ENCODE measurements at places on chromosomes 5 and 9.

- no peak overlapping the region for H3K4me3 ChIP-seq
- H3K27me3 ChIP-seq: no peaks in the 10 kb centered on the region
These were observed 39.6 kb downstream of the ENTREP1 start for GRCh38 chr9:69364510-69365150.

GRCh38 chr9:109190151-109190550 lies 23.1 kb upstream of the FRRS1L start:
- no peak overlapping the region for H3K27ac ChIP-seq
- H3K27me3 ChIP-seq: no peaks in the 10 kb centered on the region
- no peaks in the 10 kb centered on the region for H3K4me1 ChIP-seq

DNA sequence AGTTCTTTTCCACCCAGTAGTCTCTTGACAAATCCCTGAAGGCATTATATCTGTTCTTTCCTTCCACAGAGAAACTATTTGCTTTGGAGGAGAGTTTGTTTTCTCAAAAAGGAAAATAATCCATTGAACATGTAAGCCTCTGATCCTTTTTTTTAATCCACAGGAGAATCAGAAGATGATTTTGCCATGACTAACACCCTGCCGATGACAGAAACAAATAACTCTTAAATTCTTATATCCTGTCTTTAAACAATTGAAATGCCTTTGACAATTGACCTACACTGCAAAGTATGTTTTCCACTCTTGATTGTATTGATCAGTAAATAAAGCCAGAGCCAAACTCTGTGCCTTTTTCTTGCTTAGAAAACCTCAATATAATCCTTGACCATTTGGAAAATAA lies 666.4 kb upstream of the CTNND2 start:
- H3K36me3 ChIP-seq: no peaks in the 10 kb centered on the region
- no peak for DNase-seq
- H3K27me3 ChIP-seq: no peaks in the 10 kb centered on the region
- H3K4me3 ChIP-seq: no peak overlapping the region

- H3K36me3 ChIP-seq: no peaks in the 10 kb centered on the region
- no peak overlapping the region for H3K4me3 ChIP-seq
- H3K27ac ChIP-seq: no peak overlapping the region
- no peak for DNase-seq
- no peaks in the 10 kb centered on the region for H3K27me3 ChIP-seq
- no peaks in the 10 kb centered on the region for H3K4me1 ChIP-seq
These were observed 224.6 kb downstream of the GAS1 start for GRCh38 chr9:86722706-86723075.

- H3K27me3 ChIP-seq: no peaks in the 10 kb centered on the region
- DNase-seq: no peak
- no peaks in the 10 kb centered on the region for H3K36me3 ChIP-seq
- H3K4me1 ChIP-seq: no peaks in the 10 kb centered on the region
- H3K4me3 ChIP-seq: no peak overlapping the region
These were observed 191.8 kb downstream of the MELK start for GRCh38 chr9:36764364-36765076.

GRCh38 chr5:140236891-140237598 lies 62.1 kb downstream of the CYSTM1 start:
- H3K4me1 ChIP-seq: peaks cover 13% of the 10 kb centered on the region
- H3K27ac ChIP-seq: no peak overlapping the region
- no peak for DNase-seq
- H3K27me3 ChIP-seq: no peaks in the 10 kb centered on the region
- H3K4me3 ChIP-seq: no peak overlapping the region

DNA sequence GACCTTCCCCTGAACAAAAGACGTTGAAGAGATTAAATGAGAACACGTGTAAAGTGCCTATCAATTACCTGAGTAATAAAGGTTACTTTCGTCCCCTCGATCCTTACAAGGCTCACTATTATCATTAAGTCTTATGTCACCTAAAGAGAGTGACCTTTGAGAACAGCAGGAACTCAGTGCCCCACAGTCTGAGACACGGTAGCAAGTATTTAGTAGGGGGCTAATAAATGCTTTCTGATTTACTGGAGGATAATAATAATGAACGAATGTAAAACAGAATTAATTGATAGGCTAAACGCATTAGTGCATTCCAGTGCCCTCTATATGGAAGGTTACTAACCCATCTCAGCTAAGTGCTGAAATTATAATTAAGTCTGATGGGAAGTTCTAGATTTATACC lies 199.9 kb downstream of the FBXL17 start:
- H3K36me3 ChIP-seq: no peaks in the 10 kb centered on the region
- no peak for DNase-seq
- no peaks in the 10 kb centered on the region for H3K27me3 ChIP-seq
- H3K27ac ChIP-seq: no peak overlapping the region

DNA sequence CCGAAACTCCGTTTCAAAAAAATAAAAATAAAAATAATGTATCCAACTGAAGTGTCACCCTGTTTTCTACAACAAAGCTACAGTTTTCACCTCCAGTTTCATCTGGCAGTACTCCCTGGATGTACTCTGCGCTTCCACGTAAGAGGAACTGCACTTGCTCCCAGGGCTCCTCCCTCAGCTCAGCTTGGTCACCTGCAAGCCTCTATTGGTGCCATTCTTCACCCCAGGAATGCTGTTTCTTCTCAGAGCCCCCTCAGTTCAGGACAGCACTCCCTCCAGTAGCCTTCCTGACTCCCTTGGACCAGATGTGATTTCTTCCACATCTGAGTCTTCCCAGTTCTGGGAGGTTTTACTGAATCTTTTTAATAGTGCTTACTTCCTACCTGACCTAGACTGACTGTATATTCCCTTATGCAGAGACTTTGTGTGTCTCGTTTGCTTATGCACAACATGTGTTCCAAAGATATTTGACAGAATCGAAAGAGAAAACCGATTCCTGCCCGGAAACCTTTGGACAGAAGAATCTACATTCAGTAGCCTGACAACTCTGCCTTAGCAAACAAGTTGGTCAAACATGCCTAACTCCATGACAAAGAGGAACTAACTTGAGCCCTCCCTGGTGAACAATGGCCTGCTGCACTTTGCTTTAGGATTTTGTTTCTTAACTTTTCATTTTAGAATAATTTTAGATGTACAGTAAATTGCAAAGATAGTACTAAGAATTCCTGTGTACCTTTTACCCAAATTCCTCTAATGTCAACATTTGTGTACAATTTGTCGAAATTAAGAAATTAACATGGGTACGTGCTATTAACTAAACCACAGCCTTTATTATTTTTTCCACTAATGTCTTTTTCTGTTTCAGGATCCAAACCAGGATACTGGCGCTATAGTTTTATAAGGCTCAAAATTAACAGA lies 814 bp downstream of the CCDC125 start:
- H3K27ac ChIP-seq: peak overlapping the region; percentile 87
- H3K27me3 ChIP-seq: no peaks in the 10 kb centered on the region
- peak overlapping the region; percentile 56 for H3K4me3 ChIP-seq
- no peaks in the 10 kb centered on the region for H3K36me3 ChIP-seq

GRCh38 chr5:91312698-91313097 lies 70.4 kb downstream of the ARRDC3 start:
- H3K27me3 ChIP-seq: no peaks in the 10 kb centered on the region
- H3K27ac ChIP-seq: no peak overlapping the region
- no peak for DNase-seq
- H3K4me3 ChIP-seq: no peak overlapping the region
- no peaks in the 10 kb centered on the region for H3K4me1 ChIP-seq

- no peak overlapping the region for H3K4me3 ChIP-seq
- H3K27me3 ChIP-seq: no peaks in the 10 kb centered on the region
- no peaks in the 10 kb centered on the region for H3K36me3 ChIP-seq
These were observed 140.1 kb upstream of the FBXL17 start for GRCh38 chr5:108521841-108522506.

- H3K27me3 ChIP-seq: no peaks in the 10 kb centered on the region
- no peaks in the 10 kb centered on the region for H3K36me3 ChIP-seq
- DNase-seq: no peak
- H3K27ac ChIP-seq: no peak overlapping the region
These were observed 9.9 kb downstream of the SLC6A3 start for GRCh38 chr5:1435369-1435768.

GRCh38 chr5:144453753-144454152 lies 283.1 kb downstream of the KCTD16 start:
- H3K36me3 ChIP-seq: no peaks in the 10 kb centered on the region
- H3K27ac ChIP-seq: no peak overlapping the region
- no peaks in the 10 kb centered on the region for H3K27me3 ChIP-seq
- H3K4me3 ChIP-seq: no peak overlapping the region

GRCh38 chr5:173688703-173689102 lies 72.3 kb upstream of the BOD1 start:
- H3K4me1 ChIP-seq: no peaks in the 10 kb centered on the region
- no peaks in the 10 kb centered on the region for H3K27me3 ChIP-seq
- no peak overlapping the region for H3K4me3 ChIP-seq
- H3K36me3 ChIP-seq: no peaks in the 10 kb centered on the region
- no peak overlapping the region for H3K27ac ChIP-seq

DNA sequence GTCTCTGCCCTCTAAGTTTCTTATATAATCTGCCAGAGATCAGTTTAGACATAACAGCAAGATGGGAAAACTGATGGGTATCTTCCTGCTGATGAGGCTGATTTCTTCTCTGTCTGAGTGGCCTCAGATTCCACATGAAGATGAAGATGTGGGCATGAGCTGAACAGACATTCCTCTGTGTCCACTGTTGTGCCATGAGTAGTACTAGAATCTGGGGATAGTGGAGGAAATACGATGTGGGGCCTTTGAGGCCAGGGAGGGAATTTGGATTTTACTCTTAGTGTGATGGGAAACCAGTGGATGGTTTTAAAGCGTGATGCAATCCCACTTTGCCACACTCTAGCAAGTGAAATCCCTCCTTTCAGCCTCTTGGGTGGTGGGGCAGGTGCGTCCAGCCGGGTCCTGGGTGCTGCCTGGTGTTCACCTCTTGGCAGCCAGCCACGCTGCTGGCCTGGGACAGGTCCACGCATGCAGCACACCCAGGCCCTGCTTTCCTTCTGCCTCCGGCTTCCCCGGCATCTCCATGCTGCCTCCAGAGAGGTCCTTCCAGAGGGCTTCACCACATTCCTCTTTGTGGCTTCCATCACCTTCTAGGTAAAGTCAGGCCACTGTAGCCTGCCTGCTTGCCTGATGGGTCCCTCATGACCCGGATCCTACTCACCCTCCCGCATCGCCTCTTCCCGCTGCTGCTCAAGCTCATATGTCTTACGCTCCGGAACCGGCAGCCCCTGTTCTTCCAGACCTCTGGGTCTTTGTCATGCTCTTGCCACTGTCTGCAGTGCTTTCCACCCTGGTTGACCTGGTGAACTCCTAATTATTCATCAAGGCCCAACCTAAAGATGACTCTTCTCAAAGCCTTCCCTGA lies 28.1 kb upstream of the SH3PXD2B start:
- H3K27ac ChIP-seq: no peak overlapping the region
- DNase-seq: no peak
- H3K4me1 ChIP-seq: no peaks in the 10 kb centered on the region
- no peaks in the 10 kb centered on the region for H3K36me3 ChIP-seq
- H3K4me3 ChIP-seq: no peak overlapping the region

- no peaks in the 10 kb centered on the region for H3K36me3 ChIP-seq
- H3K4me1 ChIP-seq: no peaks in the 10 kb centered on the region
- DNase-seq: no peak
- no peaks in the 10 kb centered on the region for H3K27me3 ChIP-seq
- H3K27ac ChIP-seq: no peak overlapping the region
These were observed 59.5 kb upstream of the ALDH1B1 start for GRCh38 chr9:38333047-38333446.

GRCh38 chr9:5321058-5321457 lies 16.5 kb upstream of the RLN2 start:
- no peak overlapping the region for H3K27ac ChIP-seq
- H3K4me3 ChIP-seq: no peak overlapping the region
- H3K27me3 ChIP-seq: no peaks in the 10 kb centered on the region
- no peaks in the 10 kb centered on the region for H3K4me1 ChIP-seq
- no peaks in the 10 kb centered on the region for H3K36me3 ChIP-seq

- H3K27ac ChIP-seq: no peak overlapping the region
- no peaks in the 10 kb centered on the region for H3K4me1 ChIP-seq
- no peaks in the 10 kb centered on the region for H3K36me3 ChIP-seq
- no peak for DNase-seq
- H3K27me3 ChIP-seq: no peaks in the 10 kb centered on the region
These were observed 197.9 kb downstream of the SH3GL2 start for GRCh38 chr9:17776735-17777134.

GRCh38 chr9:32382565-32383320 lies 1.7 kb upstream of the ACO1 start:
- no peaks in the 10 kb centered on the region for H3K27me3 ChIP-seq
- H3K4me3 ChIP-seq: no peak overlapping the region
- no peak for DNase-seq
- no peaks in the 10 kb centered on the region for H3K4me1 ChIP-seq
- no peaks in the 10 kb centered on the region for H3K36me3 ChIP-seq
- no peak overlapping the region for H3K27ac ChIP-seq

GRCh38 chr9:28999057-28999456 lies 1425.8 kb upstream of the C9orf72 start:
- H3K4me1 ChIP-seq: no peaks in the 10 kb centered on the region
- no peaks in the 10 kb centered on the region for H3K36me3 ChIP-seq
- no peak overlapping the region for H3K27ac ChIP-seq
- H3K4me3 ChIP-seq: no peak overlapping the region

DNA sequence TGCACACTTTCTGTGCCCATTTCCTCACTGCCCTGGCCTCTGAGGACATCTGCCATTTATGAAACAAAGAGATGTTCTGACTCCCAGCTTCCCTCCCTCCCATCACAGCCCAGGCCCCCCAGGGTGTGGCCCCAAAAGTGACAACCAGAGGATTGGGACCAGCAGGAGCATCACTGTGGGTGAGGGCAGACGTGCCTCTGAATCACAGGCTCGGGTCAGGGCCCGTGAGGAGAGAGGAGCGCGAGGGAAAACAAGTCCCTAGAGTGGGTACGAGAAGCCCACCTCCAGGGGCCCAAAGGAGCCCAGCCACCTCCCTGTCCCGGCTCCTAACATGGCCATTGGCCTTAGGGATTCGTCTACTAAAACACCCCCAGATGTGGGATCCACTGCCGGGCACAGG lies 138.0 kb upstream of the FSTL4 start:
- H3K27ac ChIP-seq: no peak overlapping the region
- no peak for DNase-seq
- H3K36me3 ChIP-seq: no peaks in the 10 kb centered on the region
- H3K27me3 ChIP-seq: no peaks in the 10 kb centered on the region

DNA sequence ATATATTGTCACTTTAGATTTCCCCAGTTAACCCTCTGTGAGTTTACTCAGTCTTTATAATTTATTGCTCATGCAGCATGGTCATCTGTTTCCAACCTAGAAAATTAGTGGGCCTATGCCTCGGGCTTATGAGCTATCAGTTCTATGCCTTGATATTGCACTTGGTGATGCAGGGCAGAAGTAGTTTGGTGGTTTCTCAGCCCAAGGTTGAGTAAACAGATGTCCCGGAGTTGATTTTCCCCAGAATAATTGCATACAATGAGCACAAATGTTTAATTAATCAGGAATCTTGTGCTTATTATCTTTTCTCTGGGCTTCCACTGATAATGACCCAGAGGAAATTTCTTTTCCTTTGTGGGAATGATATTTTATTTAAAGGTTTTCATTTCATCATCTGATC lies 474.0 kb downstream of the CCDC171 start:
- no peaks in the 10 kb centered on the region for H3K4me1 ChIP-seq
- H3K27me3 ChIP-seq: no peaks in the 10 kb centered on the region
- no peak for DNase-seq
- H3K4me3 ChIP-seq: no peak overlapping the region
- no peak overlapping the region for H3K27ac ChIP-seq
- H3K36me3 ChIP-seq: no peaks in the 10 kb centered on the region
